GM13977 (cell line): ENCODE measurements at places on chromosomes 7 and 10.

DNA sequence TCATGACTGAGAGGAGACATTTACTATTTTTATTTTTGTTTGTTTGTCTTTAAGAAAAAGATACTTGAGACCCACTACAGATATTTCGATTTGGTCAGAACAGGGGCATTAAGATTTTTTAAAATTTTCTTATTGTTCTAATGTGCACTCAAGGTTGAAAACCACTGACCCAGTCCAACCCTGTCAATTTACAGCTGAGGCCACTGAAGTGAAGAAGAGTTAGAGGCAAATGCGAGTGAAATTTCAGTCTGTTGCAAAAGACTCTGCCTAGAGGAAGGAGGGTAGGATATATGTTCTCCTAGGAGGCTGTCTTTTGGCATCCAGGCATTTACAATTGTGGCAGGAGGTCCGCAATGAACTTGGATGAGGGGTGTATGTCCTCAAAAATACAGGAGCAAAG, 396.3 kb downstream of the RPS24 start:
- no peak for DNase-seq

DNA sequence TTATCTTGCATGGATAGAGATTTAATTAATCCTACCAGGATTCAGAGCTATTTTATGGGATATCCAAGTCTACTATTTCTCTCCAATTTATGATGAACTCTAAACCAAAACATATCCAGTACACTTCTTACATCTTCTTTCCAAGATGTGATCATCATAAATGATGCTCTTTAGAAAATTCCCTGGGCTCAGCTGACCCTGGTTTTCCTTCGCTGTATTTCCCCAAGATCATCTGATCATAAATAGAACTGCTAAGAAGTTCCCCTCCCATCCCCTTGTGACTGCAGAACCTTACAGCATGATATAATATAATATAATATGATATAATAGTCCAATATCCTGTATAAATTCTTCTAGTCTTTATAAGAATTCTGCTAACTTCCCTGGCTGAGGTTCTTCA, 114.6 kb upstream of the LYZL2 start:
- no peak for DNase-seq

- DNase-seq = no peak
These were observed 342.4 kb upstream of the GRM3 start for GRCh38 chr7:86301301-86301700.

DNA sequence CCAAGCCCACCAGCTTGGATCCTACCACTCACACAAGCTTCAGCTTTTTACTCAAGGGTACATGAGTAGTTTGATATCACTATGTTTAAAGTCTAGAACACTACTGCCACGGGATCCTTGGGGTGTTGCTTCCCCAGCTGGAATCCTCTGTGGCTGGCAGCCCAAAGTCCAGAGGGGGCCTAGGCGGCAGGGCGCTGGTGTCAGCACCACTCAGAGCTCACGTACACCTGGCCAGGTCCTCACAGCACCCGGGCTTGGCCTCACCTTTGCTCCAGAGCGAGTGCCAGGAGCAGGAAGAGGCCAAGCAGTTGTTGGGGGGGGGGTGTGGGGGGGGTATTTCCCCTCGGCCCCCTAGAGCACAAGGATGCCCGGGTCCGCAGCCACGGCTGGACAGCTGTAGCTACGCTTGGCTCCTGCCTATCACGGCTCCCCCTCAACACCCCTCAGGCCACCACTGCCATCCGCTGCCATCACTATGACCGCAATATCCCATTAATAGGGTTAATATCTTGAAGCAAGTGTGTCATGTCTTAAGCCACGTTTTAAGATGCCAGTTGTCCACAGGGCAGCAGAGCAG, 17.0 kb downstream of the ZDHHC6 start:
- no peak for DNase-seq

DNA sequence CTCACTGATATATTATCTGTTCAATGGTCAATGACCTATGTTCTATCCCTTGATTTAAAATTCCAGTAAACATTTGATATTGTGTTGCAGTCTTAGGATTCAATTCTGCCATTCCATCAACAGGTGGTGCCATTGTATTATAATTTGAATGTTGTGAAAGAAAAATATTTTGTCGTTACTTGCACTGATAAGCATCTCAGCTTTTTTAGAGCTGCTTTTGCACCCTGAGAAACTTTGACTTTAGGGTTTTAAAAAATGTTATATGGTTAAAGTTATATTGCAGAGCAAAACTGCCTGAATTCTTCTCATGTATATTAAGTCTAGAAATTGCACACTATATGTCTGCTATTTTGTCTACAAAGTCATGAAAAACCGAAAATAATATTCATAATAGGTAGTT, 18.8 kb upstream of the MINDY3 start:
- DNase-seq = peak; percentile 37

GRCh38 chr10:114479307-114479706, 75.0 kb upstream of the AFAP1L2 start:
- DNase-seq = no peak

- DNase-seq = no peak
These were observed 78.1 kb downstream of the TPST1 start for GRCh38 chr7:66283003-66283920.

DNA sequence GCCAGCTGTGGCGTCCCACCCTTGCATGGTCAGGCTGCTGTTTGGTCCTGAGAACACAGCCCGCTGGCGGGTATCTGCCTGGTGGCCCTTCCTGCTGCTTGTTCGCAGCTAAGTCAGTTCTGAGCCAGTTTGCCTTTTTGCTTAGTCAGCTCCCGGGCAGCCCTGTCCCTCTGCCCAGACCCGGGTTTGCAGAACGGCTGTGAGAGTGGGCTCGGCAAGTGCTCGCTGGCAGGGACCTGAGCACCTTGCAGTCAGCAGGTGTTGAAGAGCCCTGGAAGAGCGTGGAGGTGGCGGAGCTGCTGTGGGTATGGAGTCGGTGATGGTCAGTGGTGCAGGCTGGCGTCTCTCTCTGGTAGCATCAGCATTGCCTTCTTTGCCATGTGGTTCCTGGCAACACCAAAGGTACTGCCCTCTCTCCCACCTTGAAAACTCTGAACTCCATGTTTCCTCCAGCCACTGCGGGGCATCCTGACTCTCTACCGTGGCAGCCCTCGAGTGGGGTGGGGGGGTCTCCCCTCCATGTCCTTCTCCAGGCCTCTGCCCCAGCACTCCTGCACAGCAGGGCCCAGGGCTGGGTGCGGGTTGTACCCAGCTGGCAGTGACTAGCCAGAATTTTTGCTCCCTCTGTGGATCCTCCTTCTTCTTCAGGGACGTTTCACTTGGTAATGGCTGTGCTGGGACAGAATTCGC, 4.6 kb downstream of the INPP5A start:
- DNase-seq = no peak

DNA sequence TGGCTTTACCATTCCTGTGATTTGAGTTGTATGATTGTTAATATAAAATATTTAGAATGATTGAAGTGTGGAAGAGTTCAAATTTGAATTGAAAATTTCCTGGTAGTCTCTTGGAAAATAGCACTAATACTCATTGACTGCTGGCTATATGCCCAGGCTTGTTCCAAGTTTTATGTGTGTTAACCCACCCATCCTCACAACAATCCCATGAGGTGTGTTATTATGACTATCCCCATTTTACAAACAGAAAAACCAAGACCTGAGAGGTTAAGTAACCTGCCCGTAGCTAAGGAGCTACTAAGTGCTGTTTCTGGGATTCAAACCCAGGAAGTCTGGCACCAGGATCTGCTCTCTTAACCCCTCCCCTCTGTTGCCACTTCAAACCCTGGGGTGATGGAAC, 213.9 kb downstream of the CREB5 start:
- DNase-seq = no peak

GRCh38 chr7:130160455-130160854, 44.8 kb downstream of the TMEM209 start:
- no peak for DNase-seq

DNA sequence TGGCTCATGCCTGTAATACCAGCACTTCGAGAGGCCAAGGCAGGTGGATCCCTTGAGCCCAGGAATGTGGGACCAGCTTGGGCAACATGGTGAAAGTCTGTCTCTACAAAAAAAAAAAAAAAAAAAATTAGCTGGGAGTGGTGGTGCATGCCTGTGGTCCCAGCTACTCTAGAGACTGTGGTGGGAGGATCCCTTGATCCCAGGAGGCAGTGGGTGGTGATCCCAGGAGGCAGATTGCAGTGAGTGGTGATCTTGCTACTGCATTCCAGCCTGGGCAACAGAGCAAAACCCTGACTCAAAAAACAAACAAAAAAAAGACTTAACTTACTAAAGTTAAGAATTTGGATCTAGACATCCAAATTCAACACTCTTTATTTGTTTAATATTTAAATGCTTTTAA, 10.2 kb upstream of the ADO start:
- no peak for DNase-seq

DNA sequence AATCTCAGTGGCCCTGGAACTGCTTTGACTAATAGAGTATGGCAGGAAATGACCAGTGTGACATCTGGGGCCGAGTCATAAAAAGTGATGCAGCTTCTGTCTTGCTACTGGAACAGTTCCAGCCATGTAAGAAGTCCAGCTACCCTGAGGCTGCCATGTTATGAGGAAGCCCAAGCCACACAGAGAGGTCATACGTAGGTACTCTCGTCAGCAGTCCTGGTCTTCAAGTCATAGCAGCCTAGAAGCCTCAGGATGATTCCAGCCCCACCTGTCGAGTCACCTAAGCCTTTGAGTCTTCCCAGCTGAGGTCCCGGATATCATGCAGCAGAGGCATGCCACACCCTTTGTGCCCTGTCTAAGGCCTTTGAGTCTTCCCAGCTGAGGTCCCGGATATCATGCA, 92.1 kb downstream of the PPP1R3C start:
- DNase-seq = no peak

DNA sequence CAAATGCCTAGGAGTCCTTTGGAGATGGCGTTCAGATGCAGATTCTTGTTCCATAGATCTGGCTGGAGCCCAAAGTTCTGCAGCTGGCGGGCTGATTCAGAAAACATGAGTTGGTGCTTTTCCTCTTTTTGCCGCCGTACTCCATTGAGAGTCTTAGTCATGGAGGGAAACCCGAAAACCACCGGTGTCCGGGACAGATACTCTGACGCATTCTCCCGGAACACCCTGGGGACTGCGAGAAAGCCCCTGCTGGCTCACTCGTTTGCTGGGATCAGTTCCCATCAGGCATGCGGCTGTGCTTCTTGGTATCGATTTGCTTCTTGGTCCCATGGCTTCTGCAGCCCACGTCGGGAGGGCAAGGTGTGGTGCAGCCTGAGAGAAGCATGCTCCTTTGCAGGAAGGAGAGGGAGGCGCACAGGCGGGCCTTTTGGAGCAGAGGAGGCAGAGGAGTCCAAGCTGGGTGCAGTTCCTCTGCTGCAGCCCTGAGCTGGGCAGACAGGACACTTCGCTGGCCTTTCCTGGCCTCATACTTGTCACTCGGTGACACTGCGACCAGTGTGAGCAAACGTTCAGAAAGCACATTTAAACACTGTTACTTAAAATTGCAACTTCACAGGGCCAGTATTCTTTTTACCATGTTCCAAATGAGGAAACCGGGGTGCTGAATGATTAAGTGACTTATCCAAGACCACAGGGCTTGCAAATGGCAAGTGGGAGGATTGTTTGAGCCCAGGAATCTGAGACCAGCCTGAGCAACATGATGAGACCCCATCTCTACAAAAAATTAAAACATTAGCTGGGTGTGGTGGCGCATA, 30.6 kb upstream of the PFKFB3 start:
- DNase-seq = no peak

DNA sequence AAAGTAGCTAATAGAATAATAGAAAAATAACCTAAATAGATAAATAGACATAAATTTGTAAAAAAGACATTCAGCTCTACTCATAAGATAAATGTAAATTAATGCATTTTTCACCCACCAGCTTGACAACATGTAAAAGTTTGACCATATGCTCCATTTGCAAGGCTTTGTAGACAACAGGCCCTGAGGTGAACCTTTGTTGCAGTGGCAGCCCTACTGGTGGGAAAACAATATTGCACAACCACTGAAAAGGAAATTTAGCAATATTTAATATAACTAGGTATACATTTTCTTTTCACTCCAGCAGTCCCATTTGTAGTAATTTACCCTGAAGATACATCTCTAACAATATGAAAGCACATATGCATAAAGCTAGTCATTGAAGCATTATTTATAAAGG, 39.0 kb upstream of the ADRA2A start:
- DNase-seq = no peak

- no peak for DNase-seq
These were observed 4.1 kb downstream of the CPA1 start for GRCh38 chr7:130384371-130384801.

DNA sequence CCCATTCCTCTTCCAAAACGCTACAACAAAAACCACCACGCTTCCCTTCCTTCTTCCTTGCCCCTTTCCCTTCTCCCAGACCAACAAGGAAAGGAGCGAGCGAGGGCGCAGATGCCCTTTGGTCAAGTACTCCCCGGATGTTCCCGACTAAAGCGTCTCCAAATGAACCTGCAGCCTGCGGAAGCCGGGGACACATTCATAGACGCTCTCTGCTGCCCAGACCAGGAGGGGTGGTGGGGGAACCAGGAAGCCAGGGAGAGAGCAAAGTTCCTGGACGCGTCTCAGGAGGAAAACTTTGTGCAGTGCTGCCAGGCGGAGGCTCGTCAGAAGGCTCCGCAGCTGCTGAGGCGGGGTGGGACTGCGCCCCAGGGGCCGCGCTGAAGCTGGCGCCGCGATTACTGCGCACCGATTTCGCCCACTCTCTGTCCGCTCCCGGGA, 754 bp downstream of the SEMA3D start:
- DNase-seq = no peak

DNA sequence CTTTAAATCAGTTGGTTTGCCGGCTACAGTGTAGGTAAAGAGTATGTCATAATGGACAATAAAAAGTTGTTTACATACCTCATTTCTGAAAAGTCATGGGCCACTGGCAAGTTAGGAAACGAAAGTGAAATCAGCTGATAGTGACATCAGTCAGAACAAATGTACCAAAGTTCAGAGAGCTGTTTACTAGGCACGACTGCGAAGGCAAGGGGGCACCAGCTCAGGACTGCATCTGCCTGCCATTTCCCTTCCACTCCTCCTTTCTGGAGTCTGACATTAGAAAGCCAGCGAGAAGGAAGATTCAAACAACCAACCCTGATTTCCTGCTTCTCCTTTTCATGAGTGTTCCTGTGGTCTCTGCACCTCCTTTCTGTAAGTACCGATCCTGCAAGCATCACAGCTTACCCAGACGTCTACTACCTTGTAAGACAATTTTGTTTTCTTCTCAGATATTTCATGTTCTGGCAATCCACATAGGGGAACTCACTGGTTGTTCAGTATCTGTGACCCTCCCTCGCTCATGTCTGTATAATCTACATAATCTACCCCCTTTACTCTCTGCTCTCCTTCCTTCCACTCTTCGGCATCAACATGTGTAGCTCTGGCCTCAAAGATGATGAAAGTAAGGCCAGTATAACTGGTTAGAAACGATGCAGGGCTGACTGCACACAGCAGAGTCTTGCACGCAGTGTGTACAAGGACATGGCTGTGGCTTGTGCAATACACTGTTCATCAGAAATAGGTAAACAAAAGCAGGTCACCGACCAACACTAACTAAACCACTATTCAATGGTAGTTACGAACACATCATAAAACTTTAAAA, at the start of gene TMEM140:
Gene TMEM140, plus strand, starts transcription at position 174 of the 823 bp plus-strand sequence. CDS start 16,370 bp downstream, outside the sequence.
- peak; percentile 28 for DNase-seq

- no peak for DNase-seq
These were observed 17.3 kb downstream of the KLLN start for GRCh38 chr10:87846023-87846422.
